ENCODE measurements at places on chromosomes 2 and 18.

GRCh38 chr2:63614983-63615945 is 26.5 kb downstream of the MDH1 start:
- ATAC-seq = no peak

- ATAC-seq = peak; percentile 79
Measured at GRCh38 chr2:219453671-219454590, 19.3 kb downstream of the SPEG start.

- no peak for ATAC-seq
Measured at GRCh38 chr2:48583961-48584360, 33.7 kb upstream of the GTF2A1L start.

DNA sequence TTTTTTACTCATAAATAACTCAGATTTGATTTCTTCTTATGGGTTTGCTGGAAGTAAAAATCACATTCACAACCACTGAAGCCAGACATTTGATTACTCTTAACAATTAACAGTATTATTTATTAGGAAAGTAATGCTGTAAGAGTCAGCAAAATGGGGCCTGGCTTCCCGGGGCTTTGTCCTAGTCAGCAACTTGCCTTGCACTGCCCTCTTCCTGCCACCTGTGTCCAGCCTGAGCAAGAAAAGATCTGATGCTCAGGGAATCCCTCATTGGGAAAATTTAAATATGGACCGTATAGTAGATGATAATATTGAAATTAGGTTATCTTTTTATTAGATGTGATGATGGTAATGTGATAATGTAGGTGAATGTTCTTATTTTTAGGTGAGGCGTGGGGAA is 30.8 kb upstream of the ACYP2 start:
- ATAC-seq = no peak

DNA sequence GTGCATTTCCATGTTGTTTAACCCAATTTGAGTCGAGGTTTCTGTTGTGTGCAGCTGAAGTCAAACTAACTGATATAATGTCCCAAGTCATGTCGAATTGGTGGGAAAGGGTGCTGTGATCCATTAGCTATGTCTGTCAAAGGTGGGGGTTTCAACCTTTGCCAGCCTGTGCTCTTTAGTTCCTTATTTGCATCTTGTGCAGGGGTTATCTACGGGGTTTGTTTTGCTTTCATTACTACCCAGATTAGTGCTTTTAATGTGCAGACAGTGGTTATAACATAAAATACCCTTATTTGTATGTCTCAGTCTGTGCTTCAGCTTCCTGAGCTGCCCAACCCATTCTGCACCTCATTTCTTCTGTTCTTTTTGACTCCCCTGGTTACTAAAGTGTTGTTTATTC is 271.9 kb upstream of the CXCR4 start:
- ATAC-seq = no peak

DNA sequence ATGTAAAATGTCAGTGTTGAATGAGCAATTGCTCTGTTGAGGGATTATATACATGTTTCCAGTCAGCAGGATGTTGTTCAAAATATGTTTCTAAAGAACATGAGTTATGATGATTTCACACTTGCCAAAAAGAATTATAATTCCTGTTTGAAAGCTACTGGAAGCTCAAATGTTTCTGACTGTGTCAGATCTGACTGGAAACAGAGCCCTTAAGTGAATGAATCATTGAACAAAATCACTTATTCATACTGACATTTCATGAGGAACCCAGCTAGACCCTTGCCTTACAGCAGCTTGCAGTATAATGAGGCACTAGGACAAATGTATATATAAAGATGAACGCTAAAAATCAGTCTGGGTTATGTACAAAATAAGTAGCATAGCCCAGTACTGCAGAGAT is 35.4 kb upstream of the ITGAV start:
- ATAC-seq = no peak

DNA sequence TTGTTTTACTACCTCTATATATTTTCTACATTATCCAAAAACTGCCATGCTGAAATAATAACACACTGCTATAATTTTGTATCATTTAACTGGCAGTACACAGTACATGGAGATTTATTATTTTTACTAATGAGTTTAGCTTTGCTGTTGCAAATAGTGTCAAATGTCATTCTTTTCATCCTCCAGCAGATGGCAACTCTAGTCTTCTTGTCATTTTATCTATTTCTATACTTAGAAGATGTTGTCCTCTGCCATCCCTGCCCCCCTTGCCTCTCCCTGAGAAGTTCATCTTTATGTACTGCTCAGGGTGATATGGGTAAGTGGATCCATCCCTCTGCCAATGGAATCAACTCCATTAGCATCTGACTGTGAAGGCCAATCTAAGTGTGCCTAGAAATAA is 21.7 kb upstream of the LRRTM1 start:
- no peak for ATAC-seq

- ATAC-seq = no peak
Measured at GRCh38 chr2:144230448-144231085, 289.4 kb downstream of the ZEB2 start.

- peak; percentile 85 for ATAC-seq
Measured at GRCh38 chr2:30165050-30165520, 18.3 kb downstream of the YPEL5 start.

DNA sequence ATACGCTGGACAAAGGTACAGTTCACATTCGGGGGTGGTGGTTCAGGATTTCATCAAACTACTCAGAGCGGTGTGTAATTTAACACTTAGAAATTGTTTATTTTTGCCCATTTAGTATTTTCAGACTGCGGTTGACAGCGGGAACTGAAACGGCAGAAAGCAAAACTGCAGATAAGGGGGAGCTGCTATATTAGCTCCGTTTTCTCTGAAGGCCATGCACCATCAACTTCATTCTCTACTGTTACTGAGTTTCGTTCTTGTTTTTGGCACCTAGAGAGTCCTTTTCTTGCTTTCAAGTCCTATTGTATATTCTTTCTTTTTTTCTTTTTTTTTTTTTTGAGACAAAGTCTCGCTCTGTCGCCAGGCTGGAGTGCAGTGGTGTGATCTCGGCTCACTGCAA is 121.5 kb upstream of the SP3 start:
- ATAC-seq = no peak

GRCh38 chr2:102120701-102121159 is 21.8 kb upstream of the IL1R1 start:
- peak; percentile 46 for ATAC-seq

- ATAC-seq = no peak
Measured at GRCh38 chr2:240247868-240248720, 107.6 kb upstream of the OTOS start.

- ATAC-seq = no peak
Measured at GRCh38 chr2:188647430-188648070, 326.6 kb upstream of the COL3A1 start.

DNA sequence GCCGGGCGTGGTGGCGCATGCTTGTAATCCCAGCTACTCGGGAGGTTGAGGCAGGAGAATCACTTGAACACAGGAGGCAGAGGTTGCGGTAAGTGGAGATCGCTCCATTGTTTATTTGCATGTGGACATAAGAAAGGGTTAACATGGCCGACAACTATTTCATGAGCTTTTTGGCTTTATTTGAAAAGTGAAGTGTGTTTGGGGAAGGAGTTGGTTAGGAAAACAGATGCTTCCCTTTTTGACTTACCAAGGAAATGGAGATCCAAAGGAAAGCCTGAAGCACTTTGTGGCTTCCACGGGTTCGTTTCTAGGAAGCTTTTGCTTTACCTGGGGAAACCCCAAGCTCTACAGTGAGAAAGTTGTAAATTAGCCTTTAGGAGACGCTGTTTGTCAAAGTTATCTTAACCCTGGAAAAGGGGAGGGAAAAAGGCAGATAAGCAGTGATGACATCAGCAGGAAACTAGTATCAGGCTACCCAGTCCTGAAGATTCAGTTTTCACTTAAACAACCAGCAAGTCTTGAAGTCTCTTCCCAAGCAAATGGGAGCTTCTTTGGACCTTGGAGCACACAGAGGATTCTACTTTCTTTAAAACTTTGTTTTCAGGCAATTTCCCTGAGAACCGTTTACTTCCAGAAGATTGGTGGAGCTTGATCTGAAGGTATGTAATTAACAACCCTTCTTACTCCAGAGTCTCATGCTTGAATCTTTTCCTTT is at the start of gene CASP10:
CASP10 (plus strand) TSS at position 492 of the 715 bp plus-strand sequence. CDS start 2,637 bp downstream, outside the sequence.
- ATAC-seq = peak; percentile 56

DNA sequence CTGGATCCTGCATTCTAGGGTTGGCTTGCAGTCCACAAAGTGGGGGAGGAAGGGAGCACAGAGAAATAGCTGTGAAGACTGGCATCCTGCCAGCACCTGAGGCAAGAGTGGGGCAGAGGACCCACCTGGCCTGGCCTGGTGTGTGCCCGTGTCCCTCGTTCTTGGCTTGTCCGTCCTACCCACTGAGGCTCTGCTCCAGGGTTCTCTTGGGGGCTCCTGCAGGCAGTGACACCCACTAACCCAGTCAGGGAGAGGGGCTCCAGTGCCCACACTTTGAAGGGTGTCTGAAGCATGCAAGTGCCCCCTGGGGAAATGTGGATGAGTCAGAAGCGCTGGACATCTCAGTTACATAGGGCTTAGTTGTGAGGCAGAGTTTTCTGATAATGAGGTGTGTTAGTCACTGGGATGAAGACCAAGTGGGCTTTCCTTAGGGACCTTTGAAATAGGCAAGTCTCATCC is 79.4 kb downstream of the SLC4A3 start:
- ATAC-seq = no peak

DNA sequence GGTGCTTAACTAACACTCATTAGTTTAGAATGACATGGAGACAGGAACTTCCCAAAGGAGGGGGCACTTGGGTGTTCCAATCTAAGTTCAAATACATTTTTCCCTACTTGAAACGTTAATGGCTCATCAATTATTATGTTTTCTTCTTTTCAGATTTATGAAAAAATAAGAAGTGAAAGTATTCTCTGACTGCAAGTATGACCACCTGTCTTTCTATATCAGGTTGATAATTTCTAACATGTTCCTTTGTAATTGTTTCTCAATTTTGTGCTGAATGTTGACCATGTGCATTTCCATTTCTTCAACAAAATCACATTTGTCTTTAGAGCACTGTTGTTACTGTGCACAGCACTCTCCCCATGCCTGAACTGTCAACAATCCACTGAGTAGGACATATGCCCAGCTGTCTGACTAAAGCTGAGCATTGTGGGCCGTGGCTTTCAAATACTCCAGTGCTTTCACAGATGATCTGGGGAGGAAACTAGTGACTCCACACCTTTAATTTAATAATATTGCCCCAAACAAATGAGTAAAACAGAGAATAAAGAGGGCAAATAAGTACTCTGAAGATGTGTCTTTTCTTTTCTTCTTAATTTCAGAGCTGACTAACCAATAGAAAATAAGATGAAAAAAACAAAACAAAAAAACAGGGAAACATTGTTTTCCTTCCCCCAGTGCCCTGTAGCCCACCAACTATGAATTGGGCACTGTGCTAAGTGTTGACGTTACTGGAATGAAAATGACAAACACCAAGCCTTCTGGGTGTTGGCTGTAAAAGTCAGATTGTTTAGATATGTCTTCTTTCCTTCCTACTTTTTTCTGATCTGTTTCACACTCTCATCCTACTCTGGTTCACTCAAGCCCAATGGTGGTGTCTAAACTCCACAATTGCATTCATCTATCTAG is 16.0 kb downstream of the LANCL1 start:
- no peak for ATAC-seq

DNA sequence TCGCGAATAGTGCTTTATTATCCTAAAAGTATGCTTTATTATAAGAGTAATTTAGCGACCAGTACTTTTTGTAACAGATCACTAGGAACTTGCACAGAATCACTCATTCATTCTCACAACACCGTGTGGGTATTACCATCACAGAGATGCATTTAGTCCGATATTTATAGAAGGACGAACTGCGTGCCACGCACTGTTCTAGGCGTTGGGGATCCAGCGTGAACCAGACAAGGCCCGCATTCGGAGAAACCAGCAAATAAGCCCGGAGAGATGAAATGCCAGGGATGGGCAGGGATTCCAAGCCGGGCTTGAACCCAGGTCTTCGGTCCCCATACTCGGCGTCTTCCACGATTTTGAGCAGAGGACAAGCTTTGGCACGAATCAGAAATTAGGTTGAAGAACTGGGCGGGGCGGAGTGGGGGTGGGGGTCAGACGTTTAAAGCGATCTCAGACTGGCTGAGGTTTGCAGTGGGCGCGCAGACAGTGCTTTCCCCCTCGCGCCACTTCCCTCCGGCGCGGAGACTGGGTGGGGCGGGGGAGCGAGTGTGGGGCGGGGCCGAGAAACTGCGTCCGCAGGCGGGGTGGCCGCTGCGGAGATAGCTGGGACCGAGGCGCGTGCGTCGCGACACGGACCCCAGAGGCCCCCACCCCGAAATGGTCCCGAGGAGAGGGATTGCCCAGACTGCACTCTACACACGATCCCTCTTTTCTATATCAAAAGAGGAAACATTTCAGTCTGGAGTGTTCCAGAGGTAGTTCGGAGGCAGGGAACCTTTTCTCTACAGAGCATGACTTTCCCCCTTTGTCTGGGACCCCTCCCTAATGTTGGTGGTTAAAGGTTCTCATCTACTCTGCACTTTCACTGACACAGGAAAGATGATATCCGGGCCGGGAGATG is 1.1 kb upstream of the CXCR4 start:
- peak; percentile 27 for ATAC-seq

GRCh38 chr18:40292985-40293710 is 1661.9 kb upstream of the PIK3C3 start:
- no peak for ATAC-seq

GRCh38 chr2:236663287-236664101 is 93.9 kb downstream of the ACKR3 start:
- peak; percentile 65 for ATAC-seq

DNA sequence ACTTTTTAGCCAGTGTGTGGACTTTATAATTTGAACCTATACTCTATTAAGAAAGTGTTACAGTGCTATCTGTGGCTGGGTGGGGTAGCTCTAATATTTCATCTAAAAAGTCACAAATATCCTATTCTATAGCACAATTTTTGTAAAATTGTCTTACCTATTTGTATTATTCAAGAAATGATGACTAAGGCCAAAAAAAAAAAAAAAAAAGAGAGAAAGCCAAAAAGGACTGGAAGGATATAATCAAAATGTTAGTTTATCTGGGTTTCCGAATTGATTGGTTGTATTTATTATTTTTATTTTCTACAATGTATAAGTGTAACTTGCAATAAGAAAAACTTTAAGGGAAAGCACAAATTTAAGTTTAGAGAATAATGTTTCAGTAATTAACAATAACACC is 5.5 kb downstream of the ARL6IP6 start:
- no peak for ATAC-seq

DNA sequence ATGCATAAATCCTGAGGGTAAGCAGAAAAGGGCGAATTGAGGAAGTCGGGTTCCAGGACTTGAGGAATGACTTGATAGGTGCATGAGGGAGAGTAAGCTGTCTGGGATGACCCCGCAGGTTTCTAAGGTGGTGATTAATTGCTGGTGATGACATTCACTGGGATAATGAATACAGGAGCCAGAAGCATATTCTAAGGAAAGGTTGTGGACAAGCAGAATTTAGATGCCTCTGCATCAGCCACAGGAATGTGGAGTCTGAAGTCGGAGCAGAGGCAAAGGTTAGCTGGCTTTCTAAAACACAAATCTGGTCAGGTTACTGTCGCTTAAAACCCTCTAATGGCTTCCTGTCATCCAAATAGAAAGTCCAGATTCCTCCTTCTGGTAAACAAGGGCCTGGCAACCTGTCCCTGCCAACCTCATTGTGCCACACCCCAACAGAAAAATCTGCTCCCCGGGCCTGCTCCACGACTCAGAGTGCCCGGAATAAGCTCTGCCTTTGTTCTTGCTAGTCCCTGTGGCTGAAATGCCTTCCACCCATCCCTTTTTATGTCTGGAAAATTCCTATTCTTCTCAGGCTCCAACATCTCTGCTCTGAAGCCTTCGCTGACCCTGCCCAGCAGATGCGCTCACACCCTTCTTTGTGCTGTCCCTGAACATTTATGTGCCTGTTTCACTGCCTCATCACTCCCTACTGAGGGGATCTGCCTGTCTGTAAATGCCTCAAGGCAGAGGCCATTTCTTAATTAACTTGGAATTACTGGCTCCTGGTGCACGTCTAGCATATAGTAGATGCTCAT is 11.3 kb upstream of the TMEM214 start:
- ATAC-seq = no peak

- no peak for ATAC-seq
Measured at GRCh38 chr18:36953047-36953446, 124.1 kb downstream of the KIAA1328 start.
